NCI-H187 (cell line): ENCODE measurements at places on chromosomes 2 and 18.

- DNase-seq, result no peak
Observed at GRCh38 chr2:68770271-68771111, 35.9 kb downstream of the ARHGAP25 start.

DNA sequence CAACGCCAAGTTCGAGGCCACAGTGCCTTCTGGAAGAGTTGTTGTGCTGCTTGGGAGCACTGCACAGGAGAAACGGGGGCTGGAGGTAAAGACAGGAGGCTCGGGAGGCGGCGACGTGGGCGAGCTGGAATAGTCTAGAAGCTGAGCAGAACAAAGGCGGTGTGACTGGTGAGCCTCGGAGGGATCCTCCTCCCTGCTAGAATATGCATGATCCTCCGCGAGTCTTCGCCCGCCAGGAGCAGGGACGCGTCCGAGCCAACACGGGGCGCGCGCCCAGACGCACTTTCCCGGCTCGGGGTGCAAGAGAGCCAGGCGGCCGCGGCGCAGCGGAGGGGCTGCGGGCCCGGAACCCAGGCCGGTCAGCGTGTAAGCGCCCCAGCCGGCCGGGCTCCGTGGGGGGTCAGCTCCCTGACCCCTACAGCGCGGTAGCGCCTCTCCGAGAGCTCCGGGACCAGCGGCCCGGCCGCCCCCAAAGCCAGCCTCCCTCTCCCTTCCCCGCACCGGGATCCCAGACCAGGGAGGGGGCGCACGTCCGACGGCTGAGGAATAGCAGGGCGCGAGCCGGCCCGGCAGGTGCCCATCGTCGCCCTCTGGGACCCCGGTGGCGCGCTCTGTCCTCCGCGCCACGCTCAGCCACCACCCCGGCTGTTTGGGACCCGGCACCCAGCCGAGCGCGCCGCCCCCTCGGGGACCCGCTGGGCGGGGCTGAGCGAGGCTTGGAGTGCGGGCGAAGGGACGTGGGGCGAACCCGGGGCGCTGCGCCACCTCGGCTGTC is 62.5 kb downstream of the GNAL start:
- DNase-seq, result no peak

DNA sequence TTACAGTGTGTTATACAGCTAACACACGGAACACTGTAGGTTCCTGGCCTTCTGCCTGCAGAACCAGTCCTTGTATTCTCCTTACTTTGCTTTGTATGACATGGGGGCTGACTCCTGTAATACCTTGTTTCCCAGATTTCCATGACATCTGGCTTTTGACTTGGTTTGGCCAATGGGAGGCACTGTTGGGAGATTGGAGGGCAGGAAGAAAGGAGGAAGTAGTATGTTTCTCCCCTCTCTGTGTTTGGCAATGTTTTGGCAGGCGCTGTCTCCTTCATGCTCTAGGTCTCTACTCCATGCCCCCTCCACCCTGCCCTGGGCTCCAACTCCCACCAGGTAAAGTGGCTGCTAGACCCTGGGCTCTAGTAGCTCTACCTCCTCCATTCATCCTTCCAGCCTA is 331.1 kb upstream of the SLC14A2 start:
- no peak for DNase-seq

- no peak for DNase-seq
Observed at GRCh38 chr2:237201461-237202287, 116.0 kb downstream of the COPS8 start.

DNA sequence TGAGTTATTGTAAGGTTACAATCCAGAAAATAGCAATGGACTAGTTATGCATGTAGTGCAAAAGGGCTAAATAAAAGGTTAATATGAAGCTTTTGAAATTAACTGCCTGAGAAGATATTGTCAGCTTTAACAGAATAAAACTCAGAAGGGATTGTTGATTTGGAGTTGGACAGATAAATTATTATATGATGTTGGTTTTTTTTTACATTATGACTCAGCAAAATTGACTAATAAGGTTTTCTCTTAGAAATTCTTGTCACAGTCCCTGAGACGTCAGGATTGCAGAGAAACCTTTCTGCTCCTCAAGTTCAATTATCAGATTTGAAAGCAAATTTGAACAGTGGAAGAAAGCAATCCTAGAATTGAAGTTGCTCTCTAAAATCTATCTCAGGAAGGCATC is 946.9 kb downstream of the CBLN2 start:
- DNase-seq, result no peak

GRCh38 chr2:86000131-86000937 is 105.4 kb downstream of the POLR1A start:
- no peak for DNase-seq

DNA sequence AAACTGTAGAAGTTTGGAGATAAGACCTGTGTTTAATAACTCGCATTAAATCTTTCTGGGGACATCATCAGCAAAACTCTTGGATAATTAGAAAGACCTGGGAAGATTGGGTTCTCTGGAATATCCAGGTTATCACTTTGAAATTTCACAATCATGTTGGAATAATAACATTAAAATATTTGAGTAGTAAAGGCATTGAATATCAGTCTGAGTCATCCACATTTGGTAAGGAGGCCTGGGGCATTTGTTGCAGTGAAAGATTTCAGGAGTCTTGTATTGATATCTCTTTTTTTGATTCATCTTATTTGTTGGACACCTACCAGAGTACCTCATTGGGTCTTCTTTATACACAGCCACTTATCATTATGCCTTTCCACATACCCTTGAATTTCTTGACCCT is 95.9 kb downstream of the EPB41L5 start:
- no peak for DNase-seq

DNA sequence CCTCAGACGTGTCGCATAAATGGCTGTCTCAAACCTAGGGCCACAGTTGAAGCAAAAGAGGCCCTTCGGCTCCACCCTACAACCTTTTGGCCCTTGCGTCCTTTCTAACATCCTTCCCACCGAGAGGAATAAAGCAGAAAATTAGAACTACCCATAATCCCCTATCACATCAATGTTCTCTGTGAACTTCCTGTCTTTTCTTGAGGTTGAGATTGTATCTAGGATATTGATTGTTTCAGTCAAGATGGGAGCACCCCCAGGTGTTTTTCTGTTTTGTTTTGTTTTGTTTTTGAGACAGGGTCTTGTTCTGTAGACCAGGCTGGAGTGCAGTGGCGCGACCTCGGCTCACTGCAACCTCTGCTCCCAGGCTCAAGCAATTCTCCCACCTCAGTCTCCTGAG is 23.6 kb downstream of the INPP5D start:
- no peak for DNase-seq

DNA sequence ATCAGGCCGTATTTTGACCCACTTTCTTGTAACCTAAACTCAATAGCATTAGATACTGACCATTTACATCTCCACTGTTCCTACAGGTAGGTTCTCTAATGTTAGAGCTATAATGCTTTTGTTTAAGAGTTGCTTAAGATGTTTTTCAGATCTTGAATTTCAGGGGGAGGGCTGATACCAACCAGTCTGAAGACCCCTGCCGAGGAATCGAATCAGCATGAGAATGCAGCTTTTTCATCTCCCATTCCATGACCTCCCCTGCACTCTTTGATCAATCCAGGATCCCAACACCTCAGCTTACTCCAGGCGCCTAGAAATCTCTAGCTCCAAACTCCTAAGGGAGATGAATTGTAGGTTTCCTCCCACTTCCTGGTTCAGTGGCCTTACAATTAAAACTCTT is 120.5 kb upstream of the MC4R start:
- DNase-seq, result no peak

DNA sequence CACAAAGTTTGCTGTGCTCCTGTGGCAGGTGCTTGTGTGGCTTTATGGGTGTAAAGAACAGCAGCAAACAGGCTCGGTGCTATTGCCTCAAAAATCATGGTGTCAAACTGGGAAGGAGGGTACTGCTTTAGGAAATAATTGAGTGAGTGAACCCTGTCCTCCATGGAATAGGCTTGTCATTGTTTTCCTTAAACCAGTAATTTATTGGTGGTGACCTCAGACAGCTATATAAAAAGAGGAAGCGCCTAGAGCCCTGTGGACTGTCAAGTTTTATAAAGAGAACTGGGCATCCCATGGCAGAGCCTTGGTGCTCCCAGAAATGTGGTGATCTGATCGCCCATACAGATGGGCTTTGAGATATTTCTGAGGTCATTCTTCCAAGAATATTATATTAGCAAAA is 4.7 kb upstream of the CXCR4 start:
- no peak for DNase-seq

GRCh38 chr2:233075141-233075965 is 15.2 kb downstream of the INPP5D start:
- no peak for DNase-seq
